Forelimb muscle (tissue), 1 donor: ENCODE measurements at places on chromosomes 1 and 21.

GRCh38 chr1:169585181-169585580 is 1.1 kb downstream of the F5 start:
- DNase-seq, result no peak

DNA sequence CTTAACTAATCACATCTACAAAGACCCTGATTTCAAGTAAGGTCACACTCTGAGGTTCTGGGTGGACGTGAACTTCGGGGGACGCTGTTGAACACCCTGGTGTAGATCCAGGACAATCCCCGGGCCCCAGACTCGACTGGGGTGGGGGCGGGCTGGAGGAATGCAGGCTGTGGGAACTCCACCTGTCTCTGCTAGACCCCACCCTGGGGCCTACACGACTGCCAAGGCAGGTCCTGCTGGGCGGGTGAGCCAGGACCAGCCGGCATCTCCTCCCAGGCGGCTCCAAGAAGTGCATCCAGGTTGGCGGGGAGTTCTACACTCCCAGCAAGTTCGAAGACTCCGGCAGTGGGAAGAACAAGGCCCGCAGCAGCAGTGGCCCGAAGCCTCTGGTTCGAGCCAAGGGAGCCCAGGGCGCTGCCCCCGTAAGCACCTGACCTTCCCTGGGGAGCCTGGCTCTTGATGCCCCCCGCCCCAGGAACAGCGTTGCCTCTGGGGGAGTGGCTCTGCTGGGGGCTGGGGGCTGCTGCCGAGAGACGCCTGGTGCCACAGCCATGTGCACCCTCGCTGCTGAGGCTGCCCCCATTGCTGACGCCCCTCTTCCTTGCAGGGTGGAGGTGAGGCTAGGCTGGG is 3.8 kb downstream of the AIRE start:
- DNase-seq, result no peak

- DNase-seq, result no peak
Measured at GRCh38 chr1:29513357-29513756, 277.0 kb downstream of the PTPRU start.

- DNase-seq, result no peak
Measured at GRCh38 chr1:152757747-152758146, at the start of gene KPRP. TSS of gene KPRP (plus strand) at chr1:152758025. CDS start at chr1:152759589, 1,564 bp downstream.

DNA sequence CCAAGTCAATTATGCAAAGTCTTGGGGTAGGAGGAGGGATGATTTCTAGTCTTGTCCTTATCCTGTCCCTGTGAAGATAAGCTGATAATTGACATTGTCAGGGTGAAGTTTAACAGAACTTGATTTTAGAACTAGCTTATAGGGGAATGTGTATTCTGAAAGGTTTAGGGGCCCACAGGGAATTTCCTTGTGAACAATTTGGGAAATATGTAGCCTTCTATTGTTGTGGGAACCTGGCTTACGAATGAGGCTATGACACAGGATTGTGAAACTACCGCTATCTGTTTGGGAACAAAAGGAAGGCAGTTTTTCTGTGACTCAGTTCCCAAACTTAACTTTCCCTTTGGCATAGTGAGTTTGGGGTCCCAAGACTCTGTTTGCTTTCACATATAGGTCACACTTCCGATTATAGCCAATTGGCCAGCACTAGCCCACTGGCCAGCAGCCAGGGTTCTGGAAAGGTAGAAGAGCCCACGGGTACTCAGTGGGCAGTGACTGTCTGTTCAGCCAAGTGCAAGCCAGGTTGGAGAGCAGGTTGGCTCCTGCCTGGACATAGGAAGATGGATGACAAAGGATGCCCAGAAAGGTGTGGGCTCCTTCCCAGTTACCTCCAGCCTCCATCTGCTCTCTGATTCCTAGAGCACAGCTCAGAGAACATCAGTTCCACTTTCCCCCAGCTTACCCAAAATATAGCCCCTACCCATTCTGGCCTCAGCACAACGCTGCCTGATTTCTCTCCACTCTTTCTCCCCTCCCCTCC is 35.5 kb downstream of the H3-3A start:
- no peak for DNase-seq

GRCh38 chr1:22884806-22885530 is 87.7 kb downstream of the LACTBL1 start:
- DNase-seq, result no peak

GRCh38 chr1:161498646-161499045 is 6.6 kb upstream of the FCGR2A start:
- no peak for DNase-seq

GRCh38 chr1:23613191-23614031 is 54.1 kb upstream of the ID3 start:
- no peak for DNase-seq

DNA sequence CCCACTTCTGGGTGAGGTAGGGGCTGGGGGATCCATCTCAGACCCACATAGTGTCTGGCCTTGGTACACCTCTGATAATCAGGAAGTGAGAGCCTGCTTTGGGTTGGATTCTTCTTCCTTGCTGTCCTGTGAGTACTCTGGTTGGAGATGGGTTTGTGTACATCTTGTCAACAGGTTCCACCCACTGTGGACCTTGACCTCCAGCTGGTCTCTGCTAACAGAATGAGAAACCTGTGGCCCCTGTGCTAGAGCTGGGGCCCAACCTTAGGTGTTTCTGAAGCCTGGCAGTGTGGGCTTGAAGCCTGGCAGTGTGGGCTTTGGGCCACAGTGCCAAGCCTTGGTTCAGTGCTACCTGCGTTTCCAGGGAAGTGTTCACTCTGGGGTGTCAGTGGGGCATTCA is 2.6 kb downstream of the ZBTB48 start:
- DNase-seq, result no peak

GRCh38 chr21:45706299-45706698 is 62.8 kb downstream of the PCBP3 start:
- no peak for DNase-seq

GRCh38 chr1:24656046-24656445 is 12.9 kb downstream of the SRRM1 start:
- no peak for DNase-seq

DNA sequence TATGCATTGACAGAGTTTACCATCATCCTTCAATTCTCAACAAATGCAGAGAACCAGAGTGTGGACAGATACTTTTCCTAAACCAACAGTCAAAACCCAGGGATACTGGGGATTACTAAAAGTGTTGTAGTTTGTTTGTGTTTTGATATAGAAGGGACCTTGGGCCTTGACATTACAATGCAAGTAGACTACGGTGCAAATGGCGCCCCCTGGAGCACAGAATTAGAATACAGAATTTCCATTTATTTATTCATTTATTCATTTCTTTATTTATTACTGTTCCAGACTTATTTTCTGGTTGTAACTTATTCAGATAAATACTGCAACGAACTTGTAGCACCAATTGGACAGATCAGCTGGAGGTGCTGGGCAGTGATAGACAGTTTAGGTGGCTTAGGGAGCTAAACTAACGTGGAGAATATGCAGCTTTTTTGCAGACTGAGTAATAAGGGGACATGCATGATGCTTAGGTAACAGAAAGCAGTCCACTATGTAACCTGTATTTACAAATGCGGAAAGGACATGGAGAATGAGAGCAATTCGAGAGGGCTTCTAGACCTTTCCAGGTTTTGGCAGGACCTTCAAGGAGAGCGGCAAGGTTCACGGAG is 42.6 kb downstream of the KIRREL1 start:
- no peak for DNase-seq

- no peak for DNase-seq
Measured at GRCh38 chr1:92958203-92958970, 2.9 kb downstream of the DIPK1A start.

- DNase-seq, result no peak
Measured at GRCh38 chr1:241999026-241999425, at the start of gene MAP1LC3C. TSS of gene MAP1LC3C (minus strand) at chr1:241999098. CDS start at chr1:241999008, 90 bp downstream.

GRCh38 chr1:164796916-164797315 is 237.9 kb downstream of the PBX1 start:
- DNase-seq, result no peak
